Activated T-cell treated with anti-CD3 and anti-CD28 coated beads for 1 hour (primary cell): ENCODE measurements at places on chromosomes 3 and 15.

- no peak for DNase-seq
Measured at GRCh38 chr3:28042707-28043106, 198.7 kb upstream of the CMC1 start.

DNA sequence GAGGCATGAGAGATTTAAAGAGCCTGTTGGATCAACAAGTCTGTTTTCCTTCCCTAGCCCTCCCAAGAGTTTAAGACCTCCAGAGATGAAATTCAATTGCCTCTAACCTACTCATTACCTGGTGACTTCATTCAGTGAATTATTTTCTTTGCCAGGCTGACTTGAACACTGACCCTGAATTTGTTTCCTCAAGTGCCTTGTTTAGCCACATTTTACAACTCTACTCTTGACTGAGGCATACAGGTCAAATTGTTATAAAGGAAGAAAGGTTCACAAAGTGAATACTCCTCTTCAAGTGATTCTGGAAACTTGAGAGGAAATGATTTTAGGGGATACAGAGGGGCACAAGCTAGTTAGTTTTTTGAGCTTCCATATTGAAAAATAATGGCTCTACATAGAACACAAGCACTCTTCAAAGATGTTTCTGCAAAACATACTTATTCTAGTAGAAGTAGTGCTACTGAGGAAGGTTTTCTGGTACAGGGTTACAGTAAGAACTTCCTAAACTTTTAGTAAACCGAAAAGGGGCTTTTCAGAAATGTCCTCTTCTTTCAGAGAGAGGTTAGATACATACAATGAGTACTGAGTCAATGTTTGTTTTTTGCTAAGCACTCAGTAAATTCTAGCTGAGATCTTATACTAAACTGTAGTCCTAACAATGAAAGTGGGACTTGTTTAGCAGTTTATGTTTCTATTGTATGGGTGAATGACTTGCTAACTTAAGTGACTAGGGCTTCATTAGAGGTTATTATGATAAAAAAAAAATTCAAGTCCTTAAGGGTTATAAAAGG lies 137.4 kb upstream of the SATB1 start:
- no peak for DNase-seq

GRCh38 chr3:107024551-107025026 lies 352.6 kb upstream of the CCDC54 start:
- no peak for DNase-seq

DNA sequence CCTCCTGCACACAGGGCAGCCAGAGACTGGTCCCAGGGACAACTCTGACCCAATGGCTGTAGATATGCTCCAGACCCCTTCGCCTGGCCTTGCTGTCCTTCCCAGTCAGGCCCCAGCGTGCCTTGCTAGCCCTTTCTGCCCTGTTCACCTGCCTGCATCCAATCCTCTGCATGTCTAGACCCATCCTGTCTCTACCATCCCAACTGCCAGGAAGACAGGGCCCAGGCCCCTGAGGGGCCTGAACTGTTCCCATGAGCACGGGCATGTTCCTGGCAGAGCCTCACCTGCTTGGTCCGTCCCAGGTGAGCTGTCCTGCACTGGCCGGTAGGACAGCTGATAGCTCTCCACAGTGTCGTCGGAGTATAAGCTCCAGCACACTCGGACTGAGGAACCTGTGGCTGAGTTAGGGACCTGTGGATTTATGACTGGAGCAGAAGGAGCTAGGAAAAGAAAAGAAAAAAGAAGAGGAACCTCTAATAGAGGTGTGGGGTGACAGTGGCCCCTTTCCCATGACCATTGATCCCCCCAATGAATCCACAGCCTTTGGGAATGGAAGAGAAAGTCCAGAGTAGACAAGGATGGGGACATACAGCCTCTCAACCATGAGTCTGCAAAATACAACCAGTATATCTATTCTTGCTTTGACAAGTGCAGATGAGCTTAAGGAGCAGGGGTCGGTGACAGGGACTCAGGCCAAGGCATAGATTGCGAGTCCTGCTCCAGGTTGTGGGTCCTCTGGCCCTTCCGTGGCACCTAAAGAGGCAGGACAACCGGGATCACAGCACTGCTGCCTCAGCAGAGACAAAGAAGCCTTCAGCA lies 33.9 kb downstream of the FSD2 start:
- no peak for DNase-seq

DNA sequence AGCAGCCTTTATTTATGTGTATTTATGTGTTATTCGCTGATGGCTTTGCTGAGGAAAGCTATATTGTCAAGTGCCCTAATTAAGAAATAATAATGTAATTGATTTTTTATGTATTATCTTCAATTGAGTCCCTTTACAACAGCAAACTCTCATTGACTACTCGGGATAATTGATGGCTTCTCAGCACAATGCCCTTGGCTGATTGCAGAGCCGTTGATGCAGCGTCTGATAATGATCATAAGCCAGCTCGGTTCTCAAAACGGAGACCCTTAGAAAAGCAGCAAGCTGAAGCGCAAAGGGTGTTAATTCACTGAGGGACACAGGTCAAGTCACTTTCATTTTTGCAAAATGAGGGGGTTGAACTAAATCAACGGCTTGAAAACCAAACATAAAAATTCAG lies 357.1 kb upstream of the KCNH8 start:
- DNase-seq, result no peak

GRCh38 chr3:45143673-45144671 lies 2.2 kb downstream of the CDCP1 start:
- no peak for DNase-seq

- no peak for DNase-seq
Measured at GRCh38 chr3:98739266-98739665, 23.9 kb upstream of the ST3GAL6 start.

GRCh38 chr3:120765830-120766493 lies 23.4 kb downstream of the GTF2E1 start:
- DNase-seq, result no peak

- DNase-seq, result no peak
Measured at GRCh38 chr3:197019535-197019934, 10.1 kb downstream of the MELTF start.

DNA sequence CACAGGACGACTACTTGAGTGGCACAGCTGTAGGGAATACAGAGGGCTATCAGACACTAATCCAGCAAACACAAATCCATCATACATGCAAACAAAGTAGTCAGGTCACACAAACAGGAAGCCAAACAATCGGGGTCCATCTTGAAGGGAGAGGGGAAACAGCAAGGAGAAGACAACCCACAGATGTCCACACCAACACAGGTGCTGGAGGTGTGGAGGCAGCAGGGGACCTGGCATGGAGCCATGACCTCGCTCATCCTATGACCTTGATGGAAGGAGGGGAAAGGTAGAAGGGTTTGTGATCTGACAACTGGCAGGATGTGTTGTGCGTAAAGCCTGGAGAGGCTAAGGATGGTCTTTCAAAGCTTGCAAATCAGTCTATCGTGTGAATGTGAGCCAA lies 39.9 kb upstream of the SKOR1 start:
- DNase-seq, result no peak

DNA sequence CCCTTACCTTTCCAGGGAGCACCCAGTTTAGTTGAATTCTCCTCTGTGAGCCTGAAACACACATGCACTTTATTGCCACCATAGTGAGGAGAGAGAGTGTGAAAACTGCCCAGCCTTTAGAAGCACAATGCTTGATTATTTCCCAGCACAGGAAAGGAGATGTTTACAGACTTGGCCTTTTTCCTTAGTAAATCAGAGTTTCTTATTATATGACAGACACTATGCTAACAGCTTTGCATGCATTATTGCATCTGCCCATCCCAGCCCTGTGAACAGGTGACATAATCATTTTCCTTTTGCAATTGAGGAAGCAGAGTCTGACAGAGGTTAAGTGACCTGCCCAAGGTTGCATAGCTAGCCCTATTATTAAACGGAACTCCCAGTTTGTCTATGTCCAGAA lies 36.5 kb downstream of the CAPN3 start:
- DNase-seq, result no peak

DNA sequence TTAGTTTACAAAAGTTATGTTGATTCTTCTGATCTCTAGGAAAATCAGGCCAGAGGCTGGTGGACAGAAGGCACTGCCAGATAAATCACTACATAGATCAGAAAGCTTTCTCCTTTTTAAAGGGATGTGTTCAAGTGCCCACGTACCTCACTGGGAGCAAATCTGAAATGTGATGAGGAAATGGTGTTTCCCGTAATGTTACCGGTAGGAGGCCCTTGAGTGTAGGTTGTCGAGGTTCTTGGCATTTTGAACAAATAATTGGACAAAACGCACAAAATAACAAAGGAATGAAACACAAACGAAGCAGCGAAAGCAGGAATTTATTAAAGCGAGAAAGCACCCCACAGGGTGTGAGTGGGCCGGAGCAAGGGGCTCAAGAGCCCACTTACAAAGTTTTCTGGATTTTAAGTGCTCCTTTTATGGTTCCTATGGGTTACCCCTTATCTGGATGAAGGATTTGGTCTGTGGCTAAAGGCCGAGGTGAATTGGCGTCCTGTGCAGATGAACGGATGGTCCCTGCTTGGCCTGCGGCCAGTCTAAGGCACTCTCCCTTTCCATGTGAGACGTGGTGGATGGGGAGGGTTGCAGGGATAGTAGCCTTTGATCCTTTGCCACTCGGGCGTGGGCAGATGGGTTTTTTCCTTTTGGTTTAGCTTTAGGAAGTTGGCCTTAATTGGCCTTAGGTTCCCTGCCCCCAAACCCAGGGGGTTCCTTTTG lies 1.0 kb downstream of the SNX1 start:
- DNase-seq, result no peak

GRCh38 chr15:90022905-90023700 lies 22.0 kb downstream of the ZNF710 start:
- DNase-seq, result no peak

GRCh38 chr3:60391292-60391691 lies 860.0 kb downstream of the FHIT start:
- DNase-seq, result no peak
